ENCODE measurements at places on chromosomes 7 and 10.

GRCh38 chr10:97584798-97585438 is 729 bp downstream of the HOGA1 start:
- DNase-seq = no peak

DNA sequence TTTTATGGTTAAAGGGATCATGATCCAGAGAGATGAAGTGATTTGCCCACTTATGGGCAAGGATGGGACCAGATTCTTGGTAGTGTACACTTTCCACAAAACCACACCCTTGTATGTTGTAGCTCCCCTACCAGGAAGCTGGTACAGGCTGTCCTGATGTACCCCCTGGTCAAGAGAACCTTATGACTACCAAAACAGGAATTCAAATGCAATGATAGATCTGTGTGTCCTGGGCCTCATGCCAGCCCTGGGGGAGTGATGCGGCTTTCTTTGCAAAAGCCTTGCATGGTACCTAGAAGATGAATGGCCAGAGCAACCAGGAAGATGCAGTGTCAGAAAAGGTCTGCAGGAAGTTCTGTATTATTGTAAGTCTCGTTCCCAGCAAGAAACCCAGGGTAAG is 94.9 kb upstream of the AGK start:
- DNase-seq = no peak

DNA sequence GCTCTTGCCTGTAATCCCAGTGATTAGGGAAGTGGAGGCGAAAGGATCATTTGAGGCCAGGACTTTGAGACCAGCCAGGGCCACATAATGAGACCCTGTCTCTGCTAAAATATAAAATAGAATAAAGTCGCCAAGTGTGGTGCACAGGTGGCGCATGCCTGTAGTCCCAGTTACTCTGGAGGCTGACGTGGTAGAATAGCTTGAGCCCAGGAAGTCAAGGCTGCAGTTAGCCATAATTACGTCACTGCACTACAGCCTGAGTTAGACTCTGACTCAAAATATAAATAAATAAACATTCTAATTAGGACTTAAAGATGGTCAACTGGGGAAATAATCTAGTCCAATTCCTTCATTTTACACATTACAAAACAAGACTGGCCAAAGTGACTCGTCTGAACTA is 768 bp downstream of the CHCHD2 start:
- no peak for DNase-seq

GRCh38 chr10:22693371-22693784 is 21.0 kb downstream of the PIP4K2A start:
- DNase-seq = no peak

- no peak for DNase-seq
Observed at GRCh38 chr7:133115596-133115995, 33.7 kb upstream of the CHCHD3 start.

Measured in NCI-H1694 treated with DMSO at 0.1 percent for 48 hours (cell line).